Gastrocnemius medialis (tissue), 4 donors: ENCODE measurements at places on chromosomes 4 and X. TPM values are rescaled to one million over a fixed set of nuclear protein-coding genes. Genes with fewer than 3 reads are reported as not detected.

DNA sequence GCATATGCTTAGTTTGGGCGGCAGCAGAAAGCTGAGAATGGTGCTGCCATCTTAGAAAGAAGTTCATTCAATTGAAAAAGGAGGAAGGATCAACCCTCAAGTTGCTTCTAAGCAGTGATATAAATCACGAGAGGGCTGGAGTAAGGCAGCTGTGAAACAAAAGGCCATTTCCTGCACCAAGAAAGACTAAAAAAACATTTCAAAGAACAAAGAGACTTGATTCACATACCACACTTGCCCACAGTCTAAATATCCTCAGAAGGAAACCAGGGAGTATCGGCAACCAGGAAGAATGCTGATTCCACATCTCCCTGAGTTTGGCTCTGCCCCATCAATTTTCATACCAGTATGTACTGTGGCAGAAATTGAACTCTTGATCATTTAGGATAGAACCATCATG lies 240.1 kb downstream of the OPHN1 start:
- H3K36me3 ChIP-seq, result no peaks in the 10 kb centered on the region
- no peak overlapping the region for H3K4me3 ChIP-seq
- H3K27me3 ChIP-seq, result no peaks in the 10 kb centered on the region
- no peak overlapping the region for H3K27ac ChIP-seq
- DNase-seq, result no peak
- H3K4me1 ChIP-seq, result no peaks in the 10 kb centered on the region

GRCh38 chr4:28247805-28248204 lies 1387.2 kb downstream of the STIM2 start:
- H3K27ac ChIP-seq, result no peak overlapping the region
- H3K36me3 ChIP-seq, result no peaks in the 10 kb centered on the region
- no peak overlapping the region for H3K4me3 ChIP-seq
- no peaks in the 10 kb centered on the region for H3K27me3 ChIP-seq

- H3K27me3 ChIP-seq, result no peaks in the 10 kb centered on the region
- no peaks in the 10 kb centered on the region for H3K4me1 ChIP-seq
- no peak overlapping the region for H3K27ac ChIP-seq
Observed at GRCh38 chr4:174538123-174538875, 16.0 kb upstream of the HPGD start.

- no peak for DNase-seq
- no peaks in the 10 kb centered on the region for H3K27me3 ChIP-seq
- H3K36me3 ChIP-seq, result no peaks in the 10 kb centered on the region
- no peaks in the 10 kb centered on the region for H3K4me1 ChIP-seq
- no peak overlapping the region for H3K4me3 ChIP-seq
- no peak overlapping the region for H3K27ac ChIP-seq
Observed at GRCh38 chr4:37561196-37561802, 124.9 kb downstream of the RELL1 start.

DNA sequence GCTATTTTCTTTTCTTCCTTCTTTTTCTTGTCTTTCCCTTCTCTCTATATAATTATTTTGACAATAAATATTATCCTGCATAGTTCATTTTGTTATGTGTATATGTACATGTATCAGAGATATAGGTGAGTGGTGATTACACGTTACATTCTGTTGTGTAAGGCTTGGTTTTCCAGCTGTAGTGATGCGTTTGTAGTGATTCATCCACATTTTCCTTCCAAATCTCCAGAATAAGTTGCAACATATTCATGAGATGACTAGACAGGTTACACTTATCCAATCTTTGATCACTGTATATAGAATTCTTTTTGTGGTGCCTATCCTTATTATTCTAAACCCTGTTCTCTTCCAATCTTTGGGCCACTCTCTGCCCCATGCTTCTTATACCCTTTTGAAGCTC lies 540.2 kb downstream of the GBA3 start:
- no peak for DNase-seq
- peaks cover 23% of the 10 kb centered on the region for H3K4me1 ChIP-seq
- H3K4me3 ChIP-seq, result no peak overlapping the region
- H3K27ac ChIP-seq, result no peak overlapping the region

GRCh38 chr4:15142201-15142600 lies 139.9 kb downstream of the CPEB2 start:
- DNase-seq, result no peak
- H3K4me3 ChIP-seq, result no peak overlapping the region
- H3K4me1 ChIP-seq, result no peaks in the 10 kb centered on the region
- H3K27ac ChIP-seq, result no peak overlapping the region

- no peak for DNase-seq
- no peak overlapping the region for H3K4me3 ChIP-seq
- H3K36me3 ChIP-seq, result no peaks in the 10 kb centered on the region
- no peak overlapping the region for H3K27ac ChIP-seq
- H3K27me3 ChIP-seq, result no peaks in the 10 kb centered on the region
- H3K4me1 ChIP-seq, result no peaks in the 10 kb centered on the region
Observed at GRCh38 chr4:70518716-70519115, 347 bp downstream of the AMTN start.

DNA sequence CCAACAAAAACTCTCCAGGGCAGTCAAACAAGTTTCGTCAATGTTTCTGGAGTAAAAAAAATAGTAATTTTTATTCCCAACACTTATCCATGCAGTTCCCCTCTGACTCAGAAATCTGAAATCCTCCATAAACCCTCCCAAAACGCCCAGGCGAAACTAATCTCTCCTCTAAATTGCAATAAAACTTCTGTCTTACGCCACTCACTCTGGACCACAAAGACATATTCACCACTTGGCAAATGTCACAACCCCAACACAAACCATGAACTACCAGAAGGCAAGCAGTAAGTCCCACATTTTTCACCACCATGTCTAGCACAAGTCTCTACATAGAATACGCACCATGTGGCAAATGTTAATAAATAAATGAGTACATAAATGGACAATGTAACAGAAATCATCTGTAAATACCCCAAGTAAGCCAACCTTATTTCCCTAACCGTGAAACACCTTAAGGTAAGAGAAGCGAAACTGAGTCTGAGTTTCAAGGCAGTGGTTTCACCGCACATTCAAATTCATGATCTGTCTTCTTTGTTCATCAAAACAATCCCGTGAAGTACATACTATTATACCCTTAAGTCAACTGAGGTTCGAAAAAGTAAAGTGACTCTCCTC lies 1.6 kb downstream of the PAPSS1 start:
- no peaks in the 10 kb centered on the region for H3K27me3 ChIP-seq
- no peak overlapping the region for H3K27ac ChIP-seq

DNA sequence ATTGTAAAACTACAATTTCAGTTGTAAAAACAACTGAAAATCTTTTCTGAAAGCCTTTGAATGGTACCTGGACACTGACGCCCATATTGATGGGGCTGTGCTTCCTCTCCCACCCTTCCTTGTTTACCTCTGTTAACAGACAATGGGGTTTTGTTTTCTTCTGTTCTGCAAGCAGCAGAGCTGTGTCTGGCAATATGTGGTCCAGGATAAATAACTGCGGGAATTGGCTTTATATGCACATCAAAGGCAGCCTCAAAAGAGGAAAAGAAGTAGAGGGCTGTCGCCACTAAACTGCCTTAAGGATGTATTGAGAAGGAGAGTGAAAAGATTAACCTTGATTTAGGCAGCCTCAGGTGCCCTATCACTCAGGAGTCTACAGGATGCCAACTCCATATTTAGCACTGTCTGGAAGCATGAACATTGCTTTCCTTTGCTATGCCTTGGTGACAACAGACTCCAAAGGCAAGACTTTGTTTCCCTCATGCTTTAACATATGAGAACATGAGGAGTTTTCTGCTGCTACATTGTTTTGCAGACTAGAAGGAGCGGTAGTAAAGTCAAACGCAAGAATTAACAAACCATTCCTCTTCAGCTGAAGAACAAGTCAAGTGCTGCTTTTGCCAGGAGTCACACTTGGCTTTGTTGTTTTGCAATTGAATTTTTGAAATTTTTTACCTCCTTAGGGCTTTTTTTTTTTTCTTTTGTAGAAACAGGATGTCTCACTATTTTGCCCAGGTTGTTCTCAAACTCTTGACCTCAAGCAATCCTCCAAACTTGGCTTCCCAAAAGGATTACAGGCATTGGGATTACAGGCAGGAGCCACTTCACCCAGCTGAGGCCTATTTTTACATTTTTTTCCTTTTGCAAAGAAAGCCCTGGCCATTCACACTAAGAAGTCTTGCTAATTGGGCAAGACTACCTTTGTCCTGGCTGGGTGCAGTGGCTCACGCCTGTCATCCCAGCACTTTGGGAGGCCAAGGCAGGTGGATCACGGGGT lies 3.0 kb downstream of the IL21 start:
- DNase-seq, result no peak
- H3K4me3 ChIP-seq, result no peak overlapping the region
- H3K27me3 ChIP-seq, result no peaks in the 10 kb centered on the region
- H3K36me3 ChIP-seq, result no peaks in the 10 kb centered on the region

DNA sequence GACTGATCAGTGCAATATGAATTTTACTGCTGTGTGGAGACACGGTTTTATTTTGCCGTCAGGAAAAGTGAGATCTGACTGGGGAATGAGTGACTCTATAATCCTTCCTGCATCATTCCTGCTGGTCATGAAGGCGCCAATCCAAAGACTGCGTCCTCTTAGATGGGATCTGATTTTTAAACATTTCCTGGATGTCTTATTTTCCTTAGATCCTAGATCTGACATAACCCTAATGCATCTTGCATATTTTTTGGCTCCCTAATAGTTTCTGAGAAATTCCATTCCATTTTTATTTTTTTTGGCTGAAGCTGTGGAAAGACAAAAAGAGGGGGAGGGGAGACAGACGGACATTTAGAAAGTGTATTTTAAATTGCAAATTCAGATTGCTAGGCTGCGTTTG lies 454.9 kb upstream of the FAT1 start:
- no peaks in the 10 kb centered on the region for H3K4me1 ChIP-seq
- no peak overlapping the region for H3K4me3 ChIP-seq
- no peak for DNase-seq
- H3K27ac ChIP-seq, result no peak overlapping the region
- H3K36me3 ChIP-seq, result no peaks in the 10 kb centered on the region

GRCh38 chrX:112888916-112889315 lies 48.3 kb upstream of the AMOT start:
- no peak overlapping the region for H3K27ac ChIP-seq
- no peaks in the 10 kb centered on the region for H3K4me1 ChIP-seq
- H3K4me3 ChIP-seq, result no peak overlapping the region
- H3K36me3 ChIP-seq, result no peaks in the 10 kb centered on the region
- no peak for DNase-seq
- no peaks in the 10 kb centered on the region for H3K27me3 ChIP-seq

- peaks cover 75% of the 10 kb centered on the region for H3K36me3 ChIP-seq
- H3K27me3 ChIP-seq, result no peaks in the 10 kb centered on the region
- no peak overlapping the region for H3K4me3 ChIP-seq
Observed at GRCh38 chr4:84677995-84678394, 95.1 kb downstream of the CDS1 start.

GRCh38 chrX:15567886-15568616 lies 32.7 kb downstream of the ACE2 start:
- H3K4me3 ChIP-seq, result no peak overlapping the region
- H3K27ac ChIP-seq, result no peak overlapping the region
- peaks cover 9% of the 10 kb centered on the region for H3K27me3 ChIP-seq
- no peaks in the 10 kb centered on the region for H3K4me1 ChIP-seq
- no peaks in the 10 kb centered on the region for H3K36me3 ChIP-seq

- H3K27me3 ChIP-seq, result no peaks in the 10 kb centered on the region
- no peaks in the 10 kb centered on the region for H3K36me3 ChIP-seq
- H3K4me3 ChIP-seq, result no peak overlapping the region
- no peak for DNase-seq
- H3K4me1 ChIP-seq, result no peaks in the 10 kb centered on the region
- no peak overlapping the region for H3K27ac ChIP-seq
Observed at GRCh38 chr4:140028101-140028500, 125.9 kb downstream of the MAML3 start.

DNA sequence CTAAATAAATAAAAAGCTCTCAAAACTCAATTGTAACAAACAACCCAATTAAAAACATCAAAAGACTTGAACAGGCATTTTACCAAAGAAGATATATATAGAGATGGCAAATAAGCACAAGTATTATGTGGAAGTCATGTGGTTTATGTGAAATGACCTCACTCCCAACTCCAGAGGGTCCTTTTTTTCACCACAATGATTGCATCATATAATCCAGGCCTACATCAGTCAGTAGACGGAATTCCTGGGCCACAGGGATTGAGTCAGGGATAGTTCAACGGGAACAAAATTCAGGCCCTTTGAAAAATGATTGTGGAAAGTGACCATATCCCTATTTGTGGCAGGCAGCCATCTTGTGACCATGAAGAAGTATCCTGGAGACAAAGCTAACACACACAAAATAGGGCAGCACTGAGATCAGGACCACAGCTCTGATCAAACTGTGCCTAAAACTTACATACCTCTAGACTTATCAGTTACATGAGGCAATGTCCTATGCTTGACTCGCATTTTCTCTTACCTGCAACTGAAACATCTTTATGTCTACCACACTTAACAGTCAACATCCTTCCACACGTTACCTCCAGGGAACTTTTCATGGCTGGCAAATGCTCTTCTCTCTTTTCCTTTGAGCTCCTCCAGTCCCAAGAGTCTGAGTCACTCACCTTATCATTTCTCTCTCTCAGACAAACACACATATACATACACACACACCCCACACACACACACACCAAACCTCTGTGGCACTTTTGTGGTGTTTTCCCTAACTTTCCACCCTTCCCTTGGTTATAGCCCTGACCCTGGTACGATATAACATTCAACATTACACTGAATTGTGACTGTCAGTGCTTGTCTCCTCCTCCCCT lies 113.5 kb downstream of the PHF8 start:
- H3K27ac ChIP-seq, result no peak overlapping the region
- no peak for DNase-seq
- no peaks in the 10 kb centered on the region for H3K4me1 ChIP-seq
- no peak overlapping the region for H3K4me3 ChIP-seq

GRCh38 chrX:127085939-127086338 lies 266.4 kb downstream of the PRR32 start:
- no peaks in the 10 kb centered on the region for H3K27me3 ChIP-seq
- DNase-seq, result no peak

The GAGE1 gene
- total RNA-seq, result not detected

The PITX2 gene
- total RNA-seq, result 30.7 TPM

The CT47C1 gene
- not detected for total RNA-seq

The MAGEB2 gene
- not detected for total RNA-seq

The SLITRK4 gene
- total RNA-seq, result 23.9 TPM

The NHSL2 gene
- total RNA-seq, result 2.6 TPM

The CTAG1A gene
- total RNA-seq, result not detected

The SHOX gene
- total RNA-seq, result 0.65 TPM

The STX18 gene
- total RNA-seq, result 19.2 TPM

The XAGE2 gene
- total RNA-seq, result not detected

The GRIA2 gene
- total RNA-seq, result not detected

The MXRA5 gene
- total RNA-seq, result not detected

The RBM10 gene
- total RNA-seq, result 18.7 TPM

The DDIT4L gene
- total RNA-seq, result 49.7 TPM

The NWD2 gene
- not detected for total RNA-seq

The HS6ST2 gene
- total RNA-seq, result 2.1 TPM

The ASB12 gene
- 23.8 TPM for total RNA-seq

The PABPC1L2B gene
- not detected for total RNA-seq
